Stimulated activated CD8-positive, alpha-beta memory T cell treated with anti-CD3 and anti-CD28 coated beads, Interleukin-2, amount 100 ng/mL, for 1 hour (primary cell): ENCODE measurements at places on chromosomes 7 and 10.

DNA sequence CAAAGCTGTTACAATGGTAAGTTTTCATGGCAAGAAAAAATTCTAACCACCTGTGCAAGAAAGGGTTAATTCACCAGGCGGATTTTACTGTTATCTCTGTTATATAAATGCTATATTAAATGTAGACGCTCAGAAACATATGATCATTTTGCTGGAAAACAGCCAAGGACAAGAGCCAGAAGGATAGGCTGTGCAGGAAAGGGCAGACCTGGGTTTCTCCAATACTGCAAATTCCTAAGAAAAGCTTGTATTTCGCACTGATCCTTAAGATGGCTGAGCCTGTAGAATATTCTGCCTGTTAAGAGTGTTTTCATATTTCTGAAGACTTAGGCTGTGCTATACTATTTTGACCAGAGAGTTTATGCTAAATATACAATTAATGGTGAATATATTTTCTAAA lies 564.1 kb upstream of the KCND2 start:
- DNase-seq: no peak

GRCh38 chr7:74057987-74058386 lies 25.6 kb upstream of the LIMK1 start:
- no peak for DNase-seq

DNA sequence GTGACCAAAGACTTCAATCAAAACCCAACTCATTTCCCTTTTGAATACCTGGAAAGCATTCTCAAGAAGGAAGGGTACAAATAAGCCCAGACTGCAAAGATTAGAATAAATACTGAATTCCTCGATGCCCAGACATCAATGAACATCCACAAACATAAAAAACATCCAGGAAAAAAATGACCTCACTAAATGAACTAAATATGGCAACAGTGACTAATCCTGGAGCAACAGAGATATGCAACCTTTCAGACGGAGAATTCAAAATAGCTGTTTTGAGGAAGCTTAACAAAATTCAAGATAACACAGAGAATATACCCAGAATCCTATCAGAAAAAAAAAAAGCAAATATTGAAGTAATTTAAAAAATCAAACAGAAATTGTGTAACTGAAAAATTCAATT lies 43.2 kb downstream of the PCLO start:
- DNase-seq: no peak

- no peak for DNase-seq
Measured at GRCh38 chr10:114319406-114320248, 80.6 kb downstream of the VWA2 start.

DNA sequence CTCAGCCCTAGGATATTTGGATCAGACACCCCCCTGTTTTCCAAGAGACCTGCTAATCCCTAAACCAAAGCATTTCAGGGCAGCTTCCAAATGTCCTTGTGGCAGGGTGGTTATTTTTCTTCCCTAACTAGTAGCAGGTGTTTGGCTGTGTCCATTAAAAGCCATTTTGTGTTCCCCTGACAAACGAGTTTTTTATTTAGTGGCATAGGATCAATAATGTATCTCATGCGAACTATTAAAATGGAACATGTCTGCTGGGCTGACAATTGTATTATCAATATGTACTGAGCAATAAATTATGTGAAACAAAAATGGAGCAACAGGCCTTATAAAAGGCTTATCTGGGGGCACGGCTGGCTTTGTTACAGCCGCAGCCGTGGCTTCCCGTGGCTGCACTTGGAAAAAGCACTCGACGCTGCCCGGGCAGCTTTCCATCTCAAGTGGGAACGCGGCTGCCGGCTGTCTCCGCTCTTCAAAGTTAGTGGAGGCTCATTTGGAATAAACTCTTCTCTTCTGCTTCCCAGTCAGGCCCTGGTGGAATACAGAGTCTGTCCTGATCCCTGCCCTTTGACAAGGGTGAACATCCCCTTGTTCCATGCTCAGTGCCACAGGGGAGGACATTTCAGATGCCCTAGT lies 554.3 kb downstream of the TYW1 start:
- DNase-seq: no peak

- no peak for DNase-seq
Measured at GRCh38 chr10:70672165-70673042, at the start of gene ADAMTS14. TSS of gene ADAMTS14 (plus strand) at chr10:70672506. CDS start at chr10:70672803, 297 bp downstream.

GRCh38 chr10:9254353-9254752 lies 1199.9 kb downstream of the GATA3 start:
- no peak for DNase-seq

- no peak for DNase-seq
Measured at GRCh38 chr10:15370212-15370855, 755 bp downstream of the FAM171A1 start.

- DNase-seq: no peak
Measured at GRCh38 chr10:16570731-16571130, 49.1 kb upstream of the C1QL3 start.

- no peak for DNase-seq
Measured at GRCh38 chr10:12656518-12657142, 307.3 kb downstream of the CAMK1D start.

GRCh38 chr7:135601182-135601581 lies 43.5 kb downstream of the NUP205 start:
- DNase-seq: no peak
